Activated T-cell treated with anti-CD3 and anti-CD28 coated beads for 24 hours (primary cell): ENCODE measurements at places on chromosomes 3 and 15.

DNA sequence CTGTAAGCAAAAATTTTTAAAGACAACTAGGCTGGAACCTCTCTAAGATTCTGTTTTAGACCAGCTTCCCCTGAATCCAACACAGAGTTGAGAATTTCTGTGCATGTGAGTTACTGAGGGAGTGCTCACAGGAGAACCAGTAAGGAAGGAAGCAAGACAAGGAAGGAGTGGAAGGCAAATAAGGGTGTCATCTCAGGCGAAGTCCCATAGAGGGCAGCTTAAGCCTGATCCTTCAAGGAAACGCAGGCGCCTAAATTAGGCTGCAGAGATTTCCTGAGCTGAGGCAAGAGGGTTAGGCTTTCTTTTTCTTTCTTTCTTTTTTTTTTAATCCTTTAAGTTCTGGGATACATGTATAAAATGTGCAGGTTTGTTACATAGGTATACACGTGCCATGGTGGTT is 36.2 kb upstream of the COL6A6 start:
- no peak for DNase-seq

- DNase-seq, result no peak
Observed at GRCh38 chr15:96924570-96924969, 594.1 kb downstream of the NR2F2 start.

DNA sequence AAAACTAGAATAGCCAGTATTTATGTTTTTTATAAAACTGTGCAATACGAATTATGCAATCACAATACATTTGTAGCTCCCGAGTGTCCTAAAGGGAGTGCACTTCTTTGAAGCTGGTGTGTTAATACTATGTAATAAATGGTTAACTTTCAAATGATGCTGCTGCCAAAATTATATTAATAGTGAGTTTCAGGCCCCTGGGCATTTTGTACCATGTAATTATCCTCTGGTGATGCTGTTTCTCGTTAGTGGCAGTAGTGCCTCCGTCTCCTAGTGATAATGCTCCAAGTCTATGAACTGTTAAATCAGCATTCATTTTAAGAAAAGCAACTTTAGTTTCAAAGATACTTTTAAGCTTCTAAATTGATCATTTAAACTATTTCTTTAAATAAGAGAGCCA is 132.7 kb upstream of the BHLHE40 start:
- no peak for DNase-seq

DNA sequence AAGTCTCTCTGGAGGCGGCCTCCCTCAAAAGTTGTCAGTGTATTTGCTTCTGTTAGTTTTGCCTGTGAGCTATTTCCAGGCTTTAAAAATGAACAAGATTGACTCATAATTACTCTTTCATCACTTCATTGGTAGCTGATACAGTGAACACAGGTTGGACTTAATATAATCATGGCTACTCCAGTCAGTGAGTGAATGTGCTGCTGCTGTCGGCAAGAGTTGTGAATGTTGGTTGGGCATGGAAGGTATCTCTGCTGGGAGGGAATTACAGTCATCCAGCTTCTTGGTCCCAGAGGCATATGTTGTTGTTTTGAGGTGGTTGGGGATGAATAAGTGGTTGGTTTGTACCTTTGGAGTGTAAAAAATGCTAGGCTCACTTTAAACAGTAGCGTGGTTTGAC is 11.5 kb downstream of the TCF12 start:
- DNase-seq, result no peak

- no peak for DNase-seq
Observed at GRCh38 chr15:45457220-45457619, 65.3 kb downstream of the SLC30A4 start.

DNA sequence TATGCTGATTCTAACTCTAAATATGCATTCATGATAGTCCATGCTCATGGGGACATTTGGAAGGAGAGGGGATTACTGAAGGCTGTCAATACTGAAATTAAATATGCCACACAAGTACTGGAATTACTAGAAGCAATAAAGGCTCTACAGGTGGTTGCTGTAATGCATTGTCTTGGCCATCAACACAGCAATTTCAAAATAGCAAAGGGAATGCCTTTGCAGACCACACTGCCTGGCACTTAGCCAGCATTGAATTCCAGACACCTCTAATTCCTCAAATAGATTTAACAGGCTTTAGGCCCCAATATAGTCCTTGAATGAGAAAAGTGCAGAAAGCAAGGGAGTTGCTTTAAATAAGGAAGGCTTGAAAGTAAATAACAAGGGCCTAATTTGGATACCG is 115.8 kb upstream of the PLCL2 start:
- DNase-seq, result no peak

GRCh38 chr3:30354513-30354912 is 251.9 kb upstream of the TGFBR2 start:
- DNase-seq, result no peak

GRCh38 chr3:23402728-23403492 is 199.8 kb downstream of the UBE2E2 start:
- no peak for DNase-seq

- DNase-seq, result no peak
Observed at GRCh38 chr3:161035711-161036110, 69.4 kb downstream of the B3GALNT1 start.

- DNase-seq, result no peak
Observed at GRCh38 chr3:192550356-192550755, 177.0 kb downstream of the FGF12 start.

GRCh38 chr15:79463043-79463780 is 31.1 kb downstream of the MINAR1 start:
- DNase-seq, result no peak

- no peak for DNase-seq
Observed at GRCh38 chr3:13088028-13089006, 15.1 kb upstream of the IQSEC1 start.

- DNase-seq, result peak; percentile 57
Observed at GRCh38 chr15:50353975-50354837, 792 bp downstream of the GABPB1 start.

DNA sequence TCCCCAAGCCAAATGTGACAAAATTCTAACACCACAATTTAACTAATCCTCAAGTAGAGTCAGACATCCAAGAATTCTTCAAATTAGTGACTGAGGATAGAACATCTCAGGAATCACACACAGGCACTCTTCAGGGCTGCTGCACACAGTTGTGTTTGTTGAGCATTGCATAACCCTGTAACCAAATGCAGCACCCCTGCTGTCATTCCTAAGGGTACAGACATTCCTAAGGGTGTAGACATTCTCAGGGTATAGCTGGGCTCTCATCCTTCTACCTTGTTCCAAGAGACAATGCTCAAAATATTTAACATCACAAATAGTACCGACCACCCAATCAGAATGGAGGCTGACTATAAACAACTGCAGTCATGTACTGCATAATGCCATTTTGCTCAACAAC is 107.1 kb upstream of the UBE2E2 start:
- DNase-seq, result no peak

DNA sequence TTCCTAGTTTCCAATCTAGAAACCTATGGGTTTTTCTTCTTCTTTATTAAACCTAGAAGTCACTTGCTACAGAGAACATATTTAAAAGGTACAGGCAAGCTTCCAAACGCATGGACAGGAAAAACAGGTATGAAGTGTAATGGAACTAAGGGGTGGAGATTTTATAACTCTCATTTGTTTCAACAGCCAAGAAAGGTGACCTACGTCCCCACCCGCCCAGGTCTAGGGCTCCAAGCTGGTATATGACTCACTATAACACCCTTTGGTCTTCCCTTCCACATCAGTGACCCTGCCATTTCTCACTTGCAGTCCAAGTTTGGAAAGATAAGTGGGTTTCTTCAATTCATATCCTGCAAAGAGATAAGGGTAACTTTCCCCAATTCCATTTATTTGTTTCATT is 6.0 kb upstream of the LIPH start:
- DNase-seq, result no peak
